ENCODE measurements at places on chromosomes 16 and 17.

- DNase-seq: no peak
Measured at GRCh38 chr16:85947230-85948137, 48.5 kb downstream of the IRF8 start.

- no peak for DNase-seq
Measured at GRCh38 chr17:16906680-16907079, 65.2 kb downstream of the TNFRSF13B start.

- DNase-seq: no peak
Measured at GRCh38 chr17:27222515-27222914, 71.4 kb upstream of the WSB1 start.

DNA sequence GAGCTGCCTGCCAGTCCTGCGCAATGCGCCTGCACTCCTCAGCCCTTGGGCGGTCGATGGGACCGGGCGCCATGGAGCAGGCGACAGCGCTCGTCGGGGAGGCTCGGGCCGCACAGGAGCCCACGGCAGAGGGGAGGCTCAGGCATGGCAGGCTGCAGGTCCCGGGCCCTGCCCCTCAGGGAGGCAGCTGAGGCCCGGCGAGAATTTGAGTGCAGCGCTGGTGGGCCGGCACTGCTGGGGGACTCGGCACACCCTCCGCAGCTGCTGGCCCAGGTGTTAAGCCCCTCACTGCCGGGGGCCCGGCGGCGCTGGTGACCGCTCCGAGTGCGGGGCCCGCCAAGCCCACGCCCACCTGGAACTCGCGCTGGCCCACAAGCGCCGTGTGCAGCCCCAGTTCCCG lies 13.6 kb upstream of the FADS6 start:
- DNase-seq: no peak

- peak; percentile 40 for DNase-seq
Measured at GRCh38 chr17:72467841-72468653, 347.2 kb downstream of the SOX9 start.

- DNase-seq: no peak
Measured at GRCh38 chr17:74485841-74486240, 19.4 kb downstream of the CD300A start.

Measured in GM04504 (cell line).